Stimulated activated CD8-positive, alpha-beta memory T cell treated with anti-CD3 and anti-CD28 coated beads, Interleukin-7, amount 100 ng/mL, for 1 hour (primary cell): ENCODE measurements at places on chromosomes 5 and 9.

- no peak for DNase-seq
These were observed 43.6 kb upstream of the FSTL4 start for GRCh38 chr5:133655966-133656365.

DNA sequence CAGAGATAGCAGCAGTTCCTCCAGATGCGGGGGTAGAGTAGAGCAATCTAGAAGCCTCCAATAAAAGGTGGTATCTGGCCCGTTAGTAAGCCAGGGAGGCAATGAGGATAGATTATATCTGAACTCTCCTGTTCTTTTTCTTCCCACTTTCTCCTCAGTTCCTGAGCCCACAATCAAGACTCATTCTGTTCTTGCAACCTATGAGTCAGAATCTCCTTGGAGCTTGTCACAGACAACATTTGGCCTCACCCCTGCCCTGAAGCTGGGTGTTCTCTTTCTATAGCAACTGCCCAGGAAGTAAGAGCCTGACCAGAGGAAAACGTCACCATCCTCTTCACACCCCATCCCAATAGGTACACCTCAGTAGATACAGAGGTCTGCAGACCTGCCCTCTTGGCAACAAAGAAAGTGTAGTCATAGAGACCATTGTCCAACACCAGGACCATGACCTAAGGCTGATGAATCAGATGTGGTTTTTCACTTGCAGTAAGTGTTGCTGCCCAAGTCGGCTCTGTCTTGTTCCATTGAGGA is 76.3 kb upstream of the PCA3 start:
- no peak for DNase-seq

DNA sequence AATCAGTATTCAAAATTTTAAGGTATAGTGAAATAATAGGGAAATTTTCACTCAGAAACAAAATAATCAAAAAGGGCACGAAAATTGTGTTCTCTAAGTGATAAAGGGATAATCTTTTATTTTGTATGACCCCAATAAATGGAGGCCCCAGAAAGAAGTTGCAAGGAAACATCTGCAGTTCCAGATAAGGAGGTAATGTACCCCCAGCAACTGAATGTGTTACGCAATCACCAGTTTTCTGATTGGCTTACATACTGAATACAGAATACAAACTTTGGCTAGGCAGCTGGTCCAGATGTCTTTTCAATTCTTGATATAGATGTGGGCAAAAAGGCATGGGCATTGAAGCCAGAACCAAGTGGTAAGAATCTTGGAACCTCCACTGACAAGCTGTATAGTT is 1.7 kb upstream of the TOPORS start:
- DNase-seq: no peak

DNA sequence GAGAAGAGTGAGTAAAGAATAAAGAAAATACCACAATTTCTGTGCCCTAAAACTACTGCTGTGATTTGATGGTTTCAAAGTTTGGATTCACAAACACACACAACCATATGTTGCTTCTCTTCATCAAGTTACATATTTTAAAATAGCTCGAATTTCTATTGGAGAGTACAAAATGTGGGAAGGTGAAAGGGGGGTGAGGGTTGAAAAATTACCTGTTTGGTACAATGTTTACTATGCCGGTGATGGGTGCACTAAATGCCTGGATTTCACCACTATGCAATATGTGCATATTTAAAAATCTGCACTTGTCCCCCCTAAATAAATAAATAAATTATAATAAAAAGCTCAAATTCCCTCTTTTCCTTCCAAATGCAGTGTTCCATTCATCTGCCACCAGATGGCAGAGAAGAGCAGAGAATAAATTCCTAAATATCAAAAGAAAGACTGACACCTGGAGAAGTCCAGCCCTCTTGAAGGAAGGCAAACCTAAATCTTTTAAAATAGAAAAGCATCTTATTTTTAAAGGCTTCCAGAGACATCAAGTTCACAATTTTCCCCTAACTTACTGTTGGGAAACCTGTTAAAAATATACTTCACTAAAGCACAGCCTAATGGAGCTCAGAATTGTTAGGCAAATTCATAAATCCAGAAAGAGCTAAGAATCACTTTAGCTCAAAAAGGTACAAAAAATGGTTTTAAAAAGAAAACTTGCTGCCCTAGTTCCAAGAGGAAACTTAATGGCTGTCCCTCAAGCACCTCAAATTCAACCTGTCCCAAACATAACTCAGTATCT is 24.8 kb upstream of the HNRNPA0 start:
- DNase-seq: no peak

DNA sequence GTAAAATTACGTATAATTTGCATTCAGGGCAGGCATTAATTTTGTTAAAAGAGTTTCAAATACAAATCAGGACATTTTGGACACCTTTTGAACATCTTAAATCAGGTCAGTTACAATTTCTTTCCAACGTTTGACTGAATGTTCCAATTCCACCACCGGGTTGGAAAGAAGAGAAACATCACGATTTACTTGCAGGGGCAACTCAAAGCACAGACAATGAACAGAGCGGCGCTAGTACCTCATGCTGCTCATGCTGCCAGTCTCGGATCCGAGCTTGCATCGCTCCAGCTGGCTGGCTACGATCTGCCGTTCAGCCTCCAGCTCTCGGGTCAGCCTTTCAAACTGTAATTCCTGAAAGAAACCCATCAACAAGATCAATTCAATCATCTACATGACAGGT is 339.5 kb downstream of the CTNND2 start:
- no peak for DNase-seq

GRCh38 chr5:58264276-58264675 is 195.6 kb downstream of the PLK2 start:
- no peak for DNase-seq

- no peak for DNase-seq
These were observed 566.6 kb upstream of the TUSC1 start for GRCh38 chr9:26244661-26245451.

DNA sequence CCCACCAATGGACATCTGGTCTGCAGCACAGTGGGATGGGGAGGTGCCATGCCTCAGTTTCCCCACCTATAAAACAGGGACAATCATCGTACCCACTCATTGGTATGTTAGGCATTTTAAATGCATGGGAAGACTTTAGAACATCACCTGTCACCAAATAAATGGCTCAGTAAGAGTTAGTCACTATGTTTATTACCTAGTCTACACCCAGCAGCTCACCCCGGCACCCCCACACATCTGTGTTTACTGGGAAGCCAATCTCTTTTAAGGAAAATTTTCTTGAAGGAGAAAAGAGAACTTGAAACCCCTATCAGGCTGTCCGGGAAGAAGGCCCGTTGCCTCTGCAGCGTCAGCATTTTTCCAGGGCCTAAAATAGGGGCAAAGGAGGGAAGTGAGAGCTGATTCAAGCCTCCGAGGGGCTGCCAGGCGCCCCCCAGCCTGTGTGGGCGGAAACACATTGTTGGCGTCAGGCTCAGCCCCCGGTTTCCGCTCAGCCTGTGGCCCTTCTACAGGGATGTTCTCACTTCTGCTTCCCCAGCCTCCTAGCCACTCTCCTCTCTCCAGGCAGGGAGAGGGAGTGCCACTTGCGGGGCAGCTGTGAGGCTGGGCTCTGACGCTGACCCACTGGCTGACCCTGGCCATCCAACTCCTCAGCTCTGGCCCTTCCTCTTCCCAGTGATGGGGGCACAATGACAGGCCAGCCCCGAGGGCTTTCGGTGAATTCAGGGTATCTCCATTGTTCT is 4.6 kb downstream of the CSF1R start:
- no peak for DNase-seq

GRCh38 chr5:57417971-57418370 is 64.6 kb downstream of the ACTBL2 start:
- DNase-seq: no peak

GRCh38 chr5:157606046-157606445 is 30.5 kb upstream of the ADAM19 start:
- DNase-seq: no peak

DNA sequence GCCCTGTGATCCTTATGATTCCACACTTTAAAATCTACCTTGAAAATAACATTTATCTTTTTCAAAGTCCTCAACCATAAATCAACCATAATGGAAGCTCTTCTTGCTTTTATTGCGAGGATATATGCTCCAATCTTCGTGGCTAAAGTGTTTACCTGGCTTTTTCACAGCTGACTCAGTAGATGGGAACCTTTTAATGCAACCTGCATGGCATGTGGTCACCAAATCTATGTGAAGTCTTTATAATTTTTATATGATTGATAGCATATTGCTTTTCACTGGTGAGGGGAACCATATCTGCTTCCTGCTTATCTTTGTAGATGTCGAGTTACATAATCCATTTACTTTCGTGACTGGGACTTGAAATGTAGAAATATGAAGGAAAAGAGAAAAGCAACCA is 47.1 kb upstream of the TLX3 start:
- no peak for DNase-seq

DNA sequence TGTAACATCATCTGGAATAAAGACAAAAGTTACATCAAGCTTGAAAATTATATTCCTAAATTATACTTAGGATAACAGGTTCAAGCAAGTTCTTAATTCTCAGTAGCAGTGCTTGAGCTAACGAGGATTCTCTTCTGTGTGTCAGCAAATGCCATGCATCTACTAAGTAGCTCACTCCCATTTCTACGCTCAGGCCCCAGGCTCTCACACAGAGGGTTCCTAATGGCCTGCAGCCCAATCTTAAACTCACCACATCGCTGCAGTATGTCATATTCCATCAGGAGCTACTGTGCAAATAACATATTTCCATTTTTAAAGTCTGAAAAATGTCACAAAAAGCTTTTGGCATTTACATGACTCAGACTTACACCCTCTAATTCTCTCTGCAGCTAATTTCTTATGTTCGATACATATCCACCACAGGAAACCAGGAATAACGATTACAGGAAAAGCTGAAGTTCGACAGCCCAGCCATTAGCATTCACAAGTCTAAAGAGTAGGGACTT is 474.8 kb downstream of the EFNA5 start:
- DNase-seq: no peak

DNA sequence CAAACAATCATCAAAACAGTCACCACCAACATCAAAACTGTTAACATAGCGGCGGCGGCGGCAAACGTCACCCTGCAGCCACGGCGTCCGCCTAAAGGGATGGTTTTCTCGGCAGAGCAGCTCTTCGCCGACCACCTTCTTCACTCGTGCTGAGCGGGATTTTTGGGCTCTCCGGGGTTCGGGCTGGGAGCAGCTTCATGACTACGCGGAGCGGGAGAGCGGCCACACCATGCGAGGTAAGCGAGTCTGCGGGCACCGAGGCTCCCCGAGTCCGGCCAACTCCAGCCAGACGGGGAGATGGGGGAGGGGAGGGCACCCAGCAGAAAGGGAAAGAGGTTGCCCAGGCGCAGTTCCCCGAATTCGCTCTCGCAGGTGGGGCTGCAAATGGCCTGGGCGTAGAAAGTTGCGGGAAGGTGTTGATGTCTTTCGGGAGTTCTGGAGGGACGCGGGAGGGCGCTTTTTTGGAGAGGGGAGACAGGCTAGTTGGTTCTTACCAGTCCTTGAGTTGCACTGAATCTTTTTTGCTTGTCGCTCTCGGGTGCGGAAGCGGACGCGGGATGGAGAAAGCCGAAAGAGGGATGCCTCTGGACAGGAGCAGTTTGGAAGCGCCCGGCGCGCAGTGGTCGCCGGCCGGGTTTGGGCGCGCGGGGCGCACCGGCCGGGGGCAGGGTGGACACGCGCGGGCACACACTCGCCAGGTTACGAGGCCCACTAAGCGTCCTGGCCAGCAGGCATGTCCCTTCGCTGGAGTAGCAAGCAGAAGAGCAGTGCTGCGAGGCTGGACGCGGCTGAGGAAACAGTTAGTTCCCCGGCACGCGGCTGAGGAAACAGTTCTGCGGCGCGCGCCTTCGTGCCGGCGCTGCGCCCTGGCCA is 849 bp downstream of the RORB start:
- DNase-seq: no peak
